T-helper 1 cell (primary cell): ENCODE measurements at places on chromosomes 3 and 15.
A peak's percentile ranks its signal among the peaks of the same experiment; 100 is the strongest.

GRCh38 chr15:76057332-76058000, 2.3 kb upstream of the TMEM266 start:
- DNase-seq, result peak; percentile 38

DNA sequence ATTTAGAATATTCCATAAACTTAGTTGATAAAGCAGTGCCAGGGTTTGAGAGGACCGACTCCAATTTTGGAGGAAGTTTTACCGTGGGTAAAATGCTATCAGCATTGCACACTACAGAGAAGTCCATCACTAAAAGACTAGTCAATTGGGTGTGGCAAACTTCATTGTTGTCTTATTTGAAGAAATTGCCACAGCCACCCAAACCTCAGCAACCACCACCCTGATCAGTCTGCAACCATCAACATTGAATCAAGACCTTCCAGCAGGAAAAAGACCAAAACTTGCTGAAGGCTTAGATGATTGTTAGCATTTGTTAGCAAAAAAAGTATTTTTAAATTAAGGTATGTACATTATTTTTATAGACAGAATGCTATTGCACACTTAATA, 60.5 kb downstream of the KLF13 start:
- DNase-seq, result no peak

GRCh38 chr3:101248736-101249135, 71.6 kb downstream of the IMPG2 start:
- DNase-seq, result no peak

GRCh38 chr15:57215881-57216280, 160.4 kb upstream of the CGNL1 start:
- no peak for DNase-seq

GRCh38 chr3:82783194-82783593, 1021.7 kb upstream of the GBE1 start:
- DNase-seq, result no peak

DNA sequence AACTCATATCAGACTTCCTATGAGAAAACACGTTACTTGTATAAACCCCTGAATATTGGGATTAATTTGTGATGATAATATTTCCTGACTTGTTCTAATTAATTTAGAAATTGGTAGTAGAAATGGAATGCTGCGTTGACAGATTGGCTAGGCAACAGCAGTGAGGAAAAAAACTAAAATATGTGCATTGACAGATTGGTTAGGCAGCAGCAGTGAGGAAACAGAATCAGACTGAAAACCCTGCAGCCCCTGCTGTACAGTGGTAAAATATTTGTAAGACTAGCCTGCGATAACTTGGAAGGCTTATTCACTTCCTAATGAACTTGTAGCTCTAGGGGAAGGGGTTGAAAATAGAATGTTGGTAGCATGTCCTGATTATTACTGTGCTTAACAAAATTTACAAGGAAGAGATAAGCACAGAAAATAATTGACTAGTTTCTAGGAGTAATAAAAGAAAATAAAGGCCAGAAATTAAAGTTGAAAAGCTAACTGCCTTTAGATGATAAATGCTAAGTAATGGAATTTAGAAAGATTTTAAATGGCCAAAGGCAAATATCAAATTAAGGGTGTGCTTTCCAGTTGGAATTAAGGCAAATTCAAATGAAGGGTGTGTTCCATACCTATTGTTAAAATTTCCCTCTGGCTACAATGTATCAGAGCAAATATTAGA, 29.9 kb upstream of the IL16 start:
- no peak for DNase-seq

DNA sequence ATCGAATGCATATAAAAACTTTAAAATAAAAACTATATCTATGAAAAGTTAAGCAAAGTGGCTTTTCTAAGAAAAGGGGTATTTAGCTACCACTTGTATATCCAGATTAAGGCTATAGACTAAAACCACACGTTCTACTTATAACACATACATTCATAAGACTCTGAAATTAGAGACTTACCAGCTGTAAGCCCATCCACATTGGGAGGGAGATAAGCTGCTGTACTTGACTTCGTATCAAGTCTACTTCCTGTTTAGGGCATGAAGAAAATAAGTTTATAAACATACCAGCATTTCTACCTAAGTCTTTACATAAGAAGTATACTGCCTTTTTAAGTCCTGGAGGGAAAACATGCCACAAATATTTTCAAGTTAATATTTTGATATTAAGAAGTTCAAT, 27.7 kb downstream of the AQR start:
- no peak for DNase-seq

DNA sequence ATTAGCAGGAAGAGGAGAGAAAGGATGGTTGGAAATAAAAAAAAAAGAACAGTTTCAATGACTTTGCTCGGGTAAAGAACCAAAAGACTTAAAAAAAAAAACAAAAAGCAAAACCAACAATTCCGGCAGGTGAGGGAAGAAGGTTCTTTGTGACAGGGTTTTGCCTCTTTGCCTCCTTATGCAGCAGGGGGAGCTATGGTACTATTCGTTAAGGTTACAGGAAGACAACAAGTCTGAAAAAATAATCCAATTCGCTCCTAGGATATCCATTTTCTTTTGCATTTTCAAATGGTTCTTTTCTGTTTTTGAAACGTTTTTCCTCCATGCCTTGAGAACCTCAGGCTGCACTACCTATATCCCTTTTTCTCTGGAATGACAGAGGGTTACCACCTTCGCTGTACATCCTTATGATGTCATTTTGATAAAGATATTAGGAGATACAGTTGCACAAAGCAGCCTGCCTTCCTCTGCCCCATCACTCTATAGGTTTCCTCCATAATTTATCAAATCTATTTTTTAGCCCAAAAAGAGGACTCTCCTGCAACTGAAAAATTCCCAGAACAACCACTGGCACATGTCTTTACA, 55.0 kb downstream of the CFAP20DC start:
- peak; percentile 17 for DNase-seq

- DNase-seq, result no peak
Measured at GRCh38 chr3:71260782-71261181, 322.7 kb downstream of the FOXP1 start.

DNA sequence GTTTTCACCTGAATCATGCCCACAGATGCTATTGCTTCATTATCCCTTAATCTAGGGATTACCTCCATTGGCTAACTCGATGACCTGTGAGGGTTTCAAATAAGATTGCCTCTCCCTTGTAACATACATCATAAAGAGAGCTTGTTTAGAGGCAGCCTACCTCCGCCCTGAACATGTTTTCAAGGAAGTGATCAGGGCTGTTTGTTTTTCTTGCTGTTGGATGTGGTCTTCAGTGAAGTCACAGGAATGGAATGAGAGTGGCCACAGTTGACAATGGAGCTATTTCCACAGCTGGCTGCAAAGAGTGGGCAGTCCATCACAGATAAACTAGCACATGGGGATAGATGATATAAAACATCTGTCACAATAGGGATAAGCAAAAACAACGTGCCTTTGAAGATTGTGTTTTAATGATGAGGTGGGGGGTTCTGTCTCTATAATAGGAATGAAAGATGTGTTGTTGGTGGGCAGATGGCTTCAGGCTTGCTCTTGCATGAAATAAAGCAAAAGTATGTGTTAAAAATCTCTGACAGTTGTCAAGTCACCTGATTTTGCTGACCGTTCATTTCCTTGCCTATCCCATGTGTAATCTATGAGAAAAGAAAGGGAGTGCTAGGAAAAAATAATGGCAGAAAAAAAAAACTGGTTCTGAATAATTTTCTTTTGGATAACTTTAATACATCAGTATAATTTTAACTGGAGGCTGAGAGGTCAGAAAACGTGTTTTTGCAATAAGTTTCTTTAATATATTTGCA, 642.3 kb downstream of the RBMS3 start:
- DNase-seq, result no peak

DNA sequence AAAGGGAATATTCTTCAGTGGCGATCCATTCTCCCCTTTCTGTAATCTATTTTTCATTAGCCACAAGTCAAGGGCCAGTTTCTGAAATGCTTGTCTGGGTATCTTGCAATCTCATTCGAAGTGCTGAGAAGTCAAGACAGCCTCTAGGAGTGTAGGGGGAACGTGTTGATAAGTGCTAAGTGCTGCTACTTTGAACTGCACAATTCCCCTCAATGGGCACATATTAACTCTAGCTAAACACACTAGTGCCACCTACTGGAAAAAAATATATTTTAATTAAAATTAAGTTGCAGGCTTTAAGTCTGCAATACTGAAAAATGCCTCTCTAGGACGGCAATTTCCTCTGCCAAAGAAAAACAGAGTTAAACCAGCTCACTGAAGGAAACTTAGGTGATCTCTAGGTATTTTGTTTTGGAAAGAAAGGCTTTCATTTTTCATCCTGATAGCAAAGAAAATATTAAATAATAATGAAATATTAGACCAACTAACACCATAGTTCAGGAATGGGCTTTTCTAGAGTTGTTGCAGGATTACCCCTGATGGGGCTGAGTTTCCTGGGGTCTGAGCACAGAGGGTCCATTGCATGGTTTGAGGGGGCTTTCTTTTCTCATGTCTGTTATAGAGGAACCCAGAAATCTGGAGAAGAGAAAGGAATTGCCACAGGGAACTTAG, 181.9 kb upstream of the KBTBD8 start:
- no peak for DNase-seq

- no peak for DNase-seq
Measured at GRCh38 chr3:21484057-21484827, 266.8 kb downstream of the ZNF385D start.

DNA sequence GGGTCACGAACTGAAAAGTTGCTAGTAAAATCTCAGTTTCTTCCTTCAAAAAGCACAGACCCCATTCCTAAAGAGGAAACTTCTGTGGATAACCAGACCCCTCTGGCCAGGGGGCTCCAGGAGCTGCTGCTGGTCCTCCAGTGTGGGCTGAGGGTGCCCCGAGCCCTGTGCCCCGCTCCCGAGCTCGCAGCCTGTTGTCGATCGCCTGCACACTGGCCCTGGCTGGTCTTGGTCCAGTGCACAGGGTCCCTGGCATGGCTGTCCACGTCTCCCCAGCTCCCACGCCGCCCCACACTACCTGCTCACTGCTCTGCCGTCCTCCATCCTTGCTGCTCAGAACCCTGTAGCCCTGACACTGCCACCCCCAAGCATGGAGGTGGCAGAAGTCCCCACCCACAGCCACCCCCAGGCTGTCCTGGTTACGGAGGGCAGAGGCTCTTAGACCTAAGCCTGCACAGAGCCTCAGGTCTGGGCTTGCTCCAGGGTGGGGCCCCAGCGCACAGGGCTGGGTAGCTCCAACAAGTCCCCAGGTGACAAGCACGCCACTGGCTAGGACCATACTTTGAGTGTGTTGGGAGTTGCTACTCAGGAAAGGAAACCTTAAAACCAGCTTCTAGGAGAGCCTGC, 87.0 kb downstream of the PLXNA1 start:
- no peak for DNase-seq

- no peak for DNase-seq
Measured at GRCh38 chr3:52036829-52037228, 19.5 kb downstream of the DUSP7 start.

DNA sequence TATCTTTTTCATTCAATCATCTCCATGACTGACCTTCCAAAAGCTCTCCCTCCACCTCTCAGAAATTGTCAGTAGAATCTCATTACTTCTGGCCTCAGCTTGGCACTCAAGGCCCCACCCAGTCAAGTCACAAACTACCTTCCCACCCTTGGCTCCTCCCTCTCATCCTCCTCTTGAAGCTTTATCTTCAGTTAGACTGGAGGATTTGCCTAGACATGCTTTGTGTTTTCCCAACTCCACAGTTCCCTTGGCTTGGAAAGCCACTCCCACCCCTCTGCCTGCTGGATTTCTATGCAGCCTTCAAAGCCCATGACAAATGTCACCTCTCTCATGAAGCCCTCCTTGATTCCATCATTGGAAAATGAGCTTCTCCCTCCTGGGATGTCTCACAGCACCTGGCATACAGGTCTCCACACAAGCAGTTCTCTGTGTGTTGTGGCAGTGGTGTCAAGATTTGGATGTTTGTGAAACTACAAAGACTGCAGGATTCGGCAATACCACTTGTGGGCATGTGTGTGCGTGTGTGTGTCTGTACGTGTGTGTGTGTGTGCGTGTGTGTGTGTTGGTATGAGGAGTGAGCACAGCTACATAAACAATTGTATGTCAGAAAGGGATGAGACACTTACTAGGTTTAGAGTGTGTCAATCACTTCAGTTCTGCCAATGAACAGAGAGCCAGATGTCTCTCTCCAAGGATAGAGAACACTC, 45.3 kb upstream of the VPS8 start:
- DNase-seq, result no peak

GRCh38 chr3:53072653-53073552, 27.0 kb upstream of the SFMBT1 start:
- peak; percentile 87 for DNase-seq

DNA sequence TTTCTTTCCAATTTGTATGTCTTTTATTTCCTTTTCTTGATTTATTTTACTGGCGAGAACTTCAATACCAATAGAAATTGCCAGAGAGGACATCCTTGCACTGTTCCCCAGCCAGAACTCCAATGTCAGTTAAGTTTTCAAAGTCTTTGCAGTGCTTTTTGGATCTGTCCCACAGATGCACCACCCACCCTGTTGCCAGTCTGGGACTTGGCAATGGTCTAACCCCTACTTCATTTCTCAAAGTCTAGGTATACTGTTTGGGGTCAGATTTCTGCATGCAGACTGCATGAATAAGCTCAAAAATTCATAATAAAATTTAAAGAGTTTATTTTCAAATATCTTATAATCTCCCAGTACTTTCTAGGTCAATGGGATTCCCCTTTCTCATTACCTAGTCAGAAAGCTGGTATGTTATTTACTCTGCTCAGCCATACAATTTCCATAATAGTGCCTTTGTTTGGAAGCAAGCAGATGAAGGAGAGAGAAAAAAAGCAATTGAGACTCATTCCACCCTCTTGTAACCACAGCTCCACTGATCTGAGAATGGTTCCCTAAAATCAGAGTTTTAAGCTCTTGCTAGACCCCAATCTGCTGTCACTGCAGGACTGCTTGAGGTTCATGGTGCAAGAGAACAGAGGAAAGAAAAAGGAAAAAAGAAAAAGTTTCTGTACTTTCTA, 125.9 kb upstream of the PLXND1 start:
- no peak for DNase-seq

DNA sequence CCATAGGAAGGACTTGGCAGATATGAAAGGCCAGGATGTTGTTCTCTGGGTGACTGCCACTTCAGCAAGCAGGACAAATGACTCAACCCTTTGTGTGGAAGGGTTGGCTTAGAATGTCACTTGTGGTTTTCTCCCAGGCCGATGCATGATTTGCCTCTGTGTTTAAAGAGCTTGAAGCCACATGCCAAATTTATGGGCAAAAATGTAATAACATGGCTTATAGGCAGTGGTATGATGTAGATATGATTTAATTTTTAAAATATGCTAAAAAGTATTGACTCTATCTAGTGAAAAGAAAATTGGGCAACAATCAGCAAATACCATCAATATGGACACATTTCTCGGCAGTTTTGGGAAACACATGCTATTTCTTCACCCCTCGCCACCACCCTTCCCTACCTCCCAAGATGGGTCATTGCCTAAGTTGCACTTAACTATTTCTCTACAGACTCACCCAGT, 114.6 kb downstream of the CYP19A1 start:
- no peak for DNase-seq

DNA sequence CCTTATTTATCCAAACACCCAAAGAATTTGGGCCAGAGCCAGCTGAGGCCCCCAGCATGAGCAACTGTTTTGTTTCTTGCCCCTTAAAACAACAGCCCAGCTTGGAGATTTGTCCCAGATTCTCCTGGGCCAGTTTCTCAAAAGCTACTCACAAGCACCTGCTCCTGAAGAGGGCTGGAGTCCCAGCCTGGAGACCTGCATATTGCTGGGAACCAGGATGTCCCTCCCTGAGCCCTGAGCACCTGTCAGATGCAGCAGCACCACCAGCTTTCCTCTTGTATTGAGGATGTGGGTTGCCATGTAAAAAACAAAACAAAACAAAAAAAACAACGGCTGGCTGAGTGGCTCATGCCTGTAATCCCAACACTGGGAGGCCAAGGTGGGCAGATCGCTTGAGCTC, 7.0 kb upstream of the RFT1 start:
- DNase-seq, result no peak

- no peak for DNase-seq
Measured at GRCh38 chr3:14462738-14463137, 60.3 kb downstream of the SLC6A6 start.
